ENCODE measurements at places on chromosomes 2 and 18.

DNA sequence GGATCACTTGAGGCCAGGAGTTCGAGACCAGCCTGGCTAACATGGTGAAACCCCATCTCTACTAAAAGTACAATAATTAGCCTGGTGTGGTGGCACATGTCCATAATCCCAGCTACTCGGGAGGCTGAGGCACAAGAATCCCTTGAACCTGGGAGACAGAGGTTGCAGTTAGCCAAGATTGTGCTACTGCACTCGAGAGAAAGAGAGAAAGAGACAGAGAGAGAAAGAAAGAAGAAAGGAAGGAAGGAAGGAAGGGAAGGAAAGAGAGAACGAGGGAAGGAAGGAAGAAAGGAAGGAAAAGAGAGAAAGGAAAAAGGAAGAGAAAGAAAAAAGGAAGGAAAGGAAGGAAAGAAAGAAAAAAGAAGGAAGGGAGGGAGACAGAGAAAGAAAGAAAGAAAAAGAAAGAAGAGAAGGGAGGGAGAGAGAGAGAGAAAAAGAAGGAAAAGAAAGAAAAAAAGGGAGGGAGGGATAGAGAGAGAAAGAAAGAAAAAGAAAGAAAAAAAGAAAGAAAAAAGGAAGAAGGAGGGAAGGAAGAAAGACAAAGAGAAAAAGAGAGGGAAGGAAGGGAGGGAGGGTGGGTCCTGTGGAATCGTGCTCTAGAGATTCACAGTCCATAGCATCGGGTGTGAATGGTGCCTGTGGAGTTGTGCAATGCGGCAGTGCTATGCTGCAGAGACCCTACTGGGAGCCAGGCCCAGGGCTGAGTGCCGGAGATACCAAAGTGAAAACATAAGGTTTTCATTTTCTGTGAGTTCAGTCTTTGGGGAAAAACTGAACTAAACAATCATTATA lies 4.6 kb upstream of the SDC1 start:
- no peak for DNase-seq

- DNase-seq, result no peak
Observed at GRCh38 chr18:1371724-1372123, 467.1 kb downstream of the ADCYAP1 start.

DNA sequence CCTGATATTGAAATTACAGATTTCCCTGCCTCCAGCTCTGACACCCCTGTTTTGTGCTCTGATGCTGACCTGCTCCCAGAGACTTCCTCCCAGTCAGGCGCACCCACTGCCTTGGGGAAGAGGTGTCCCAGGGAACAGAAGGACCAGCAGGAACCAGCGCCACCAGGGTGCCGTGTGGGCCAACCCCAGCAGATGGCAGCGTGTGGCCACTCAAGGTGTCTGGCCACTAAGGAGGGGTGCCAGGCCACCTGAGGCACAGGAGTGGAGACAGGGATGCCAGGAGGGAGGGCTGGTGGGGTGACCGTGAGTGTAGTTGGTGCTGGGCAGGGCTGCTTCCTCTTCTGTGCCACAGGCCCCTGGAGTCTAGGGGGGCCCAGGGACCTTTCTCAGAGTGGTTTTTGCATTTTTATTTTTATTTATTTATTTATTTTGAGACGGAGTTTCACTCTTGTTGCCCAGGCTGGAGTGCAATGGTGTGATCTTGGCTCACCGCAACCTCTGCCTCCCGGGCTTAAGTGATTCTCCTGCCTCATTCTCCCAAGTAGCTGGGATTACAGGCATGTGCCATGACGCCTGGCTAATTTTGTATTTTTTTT lies 56.0 kb downstream of the TEX44 start:
- DNase-seq, result no peak

- DNase-seq, result no peak
Observed at GRCh38 chr18:22021701-22022100, 147.7 kb upstream of the GATA6 start.

DNA sequence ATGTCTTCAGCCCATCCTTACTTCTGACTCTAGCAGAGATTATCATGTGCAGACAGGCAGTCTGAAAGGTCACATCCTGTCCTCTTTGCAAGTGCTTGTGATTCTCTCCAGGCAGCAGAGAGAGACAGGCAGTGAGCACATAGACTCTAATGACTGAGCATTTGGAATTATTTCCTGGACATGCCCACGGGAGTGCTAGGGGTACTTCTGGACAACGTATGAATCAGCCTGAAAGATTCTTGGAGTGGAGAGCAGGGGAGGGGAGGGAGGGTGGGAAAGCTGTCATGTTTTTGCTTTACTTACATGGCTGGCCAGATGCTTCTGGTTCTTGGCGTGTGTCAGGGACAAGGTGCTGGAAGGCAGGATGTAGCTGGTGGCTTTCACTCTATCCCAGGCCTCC lies 150.6 kb downstream of the RIF1 start:
- DNase-seq, result no peak

DNA sequence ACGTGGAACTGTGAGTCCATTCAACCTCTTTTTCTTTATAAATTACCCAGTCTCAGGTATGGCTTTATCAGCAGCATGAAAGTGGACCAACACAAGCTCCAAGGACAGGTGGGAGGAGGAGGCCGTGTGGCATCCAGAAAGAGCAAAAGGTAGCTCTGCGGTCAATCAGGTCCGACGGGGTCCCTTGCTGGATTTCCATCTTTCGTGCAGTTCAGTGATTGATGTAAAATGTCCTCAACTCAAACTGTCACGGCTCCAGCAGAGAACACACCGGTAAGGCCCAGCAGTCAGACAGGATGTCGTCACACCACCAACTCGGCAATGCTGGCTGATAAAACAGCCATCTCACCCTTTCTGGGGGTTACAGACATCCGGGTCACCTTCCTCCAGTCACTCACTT lies 123.3 kb downstream of the PXDN start:
- no peak for DNase-seq

GRCh38 chr2:40412456-40412855 lies 39.4 kb downstream of the SLC8A1 start:
- no peak for DNase-seq

- DNase-seq, result no peak
Observed at GRCh38 chr2:637804-638203, 39.4 kb downstream of the TMEM18 start.

DNA sequence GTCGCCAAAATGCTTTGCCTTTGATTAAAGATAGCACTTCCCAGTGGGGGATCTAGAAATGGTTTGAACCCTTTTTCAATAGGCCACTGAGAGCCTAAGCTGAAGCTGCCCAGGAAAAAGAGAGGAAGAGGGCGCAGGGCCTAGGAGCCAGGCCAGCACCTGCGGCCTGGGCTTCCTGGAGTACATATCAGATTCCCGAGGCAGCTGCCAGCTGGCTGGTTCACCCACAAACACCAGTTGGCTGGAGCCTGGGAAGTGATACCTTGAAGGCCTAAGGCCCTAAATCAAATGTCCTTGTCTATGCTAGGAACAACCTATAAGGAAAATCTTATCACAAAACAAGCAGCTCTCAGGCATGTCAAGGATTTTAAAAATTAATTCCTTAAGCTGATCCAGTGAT lies 37.1 kb downstream of the ANKRD44 start:
- no peak for DNase-seq

- DNase-seq, result no peak
Observed at GRCh38 chr2:21001225-21001946, 42.5 kb downstream of the APOB start.

DNA sequence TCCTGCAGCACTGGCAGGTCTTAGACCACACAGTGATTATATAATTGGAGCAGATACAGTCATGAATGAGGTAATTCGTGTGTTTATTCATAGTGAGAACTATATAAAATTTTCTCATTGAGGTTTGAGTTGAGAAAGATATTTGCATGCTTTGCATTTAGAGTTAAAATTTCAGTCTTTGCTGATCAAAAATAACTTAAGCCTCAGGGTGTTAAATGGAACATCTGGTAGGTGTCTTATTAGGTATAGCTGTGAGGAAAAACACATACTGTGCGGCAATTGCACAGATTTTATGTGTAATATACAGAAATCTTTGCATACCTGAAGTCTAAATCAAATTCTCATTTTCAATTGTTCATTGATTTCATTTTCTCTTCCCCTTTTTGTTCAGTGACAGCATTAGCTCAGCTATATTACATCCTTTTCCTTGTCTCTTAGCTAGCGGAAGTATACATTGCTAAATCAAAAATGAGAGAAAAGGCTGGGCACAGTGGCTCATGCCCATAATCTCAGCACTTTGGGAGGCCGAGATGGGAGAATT lies 21.2 kb downstream of the GORASP2 start:
- no peak for DNase-seq

- no peak for DNase-seq
Observed at GRCh38 chr2:207879536-207879935, 109.8 kb upstream of the FZD5 start.

- DNase-seq, result no peak
Observed at GRCh38 chr2:56624181-56624580, 440.4 kb downstream of the CCDC85A start.

- no peak for DNase-seq
Observed at GRCh38 chr2:200025717-200026116, 70.3 kb downstream of the MAIP1 start.

GRCh38 chr2:181262782-181263181 lies 194.4 kb upstream of the ITGA4 start:
- DNase-seq, result no peak

DNA sequence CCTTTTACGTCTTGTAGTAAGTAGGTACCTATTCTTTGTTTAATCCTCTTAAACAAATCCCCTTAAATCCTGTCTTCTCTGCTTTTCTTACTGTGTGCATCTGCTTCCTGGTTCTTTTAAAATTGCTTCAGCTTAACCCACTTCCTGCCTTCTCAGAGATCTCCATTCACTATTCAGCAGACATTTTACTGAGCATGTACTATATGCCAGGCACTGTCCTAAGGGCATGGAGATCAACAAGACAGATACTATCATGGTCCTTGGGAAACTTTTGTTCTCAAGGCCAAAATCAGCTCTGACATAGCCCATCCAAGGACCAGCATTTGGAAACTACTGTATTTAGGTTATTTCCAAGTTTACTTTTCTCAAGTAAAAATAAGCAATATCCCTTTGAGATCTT lies 227.5 kb downstream of the TPGS2 start:
- no peak for DNase-seq

DNA sequence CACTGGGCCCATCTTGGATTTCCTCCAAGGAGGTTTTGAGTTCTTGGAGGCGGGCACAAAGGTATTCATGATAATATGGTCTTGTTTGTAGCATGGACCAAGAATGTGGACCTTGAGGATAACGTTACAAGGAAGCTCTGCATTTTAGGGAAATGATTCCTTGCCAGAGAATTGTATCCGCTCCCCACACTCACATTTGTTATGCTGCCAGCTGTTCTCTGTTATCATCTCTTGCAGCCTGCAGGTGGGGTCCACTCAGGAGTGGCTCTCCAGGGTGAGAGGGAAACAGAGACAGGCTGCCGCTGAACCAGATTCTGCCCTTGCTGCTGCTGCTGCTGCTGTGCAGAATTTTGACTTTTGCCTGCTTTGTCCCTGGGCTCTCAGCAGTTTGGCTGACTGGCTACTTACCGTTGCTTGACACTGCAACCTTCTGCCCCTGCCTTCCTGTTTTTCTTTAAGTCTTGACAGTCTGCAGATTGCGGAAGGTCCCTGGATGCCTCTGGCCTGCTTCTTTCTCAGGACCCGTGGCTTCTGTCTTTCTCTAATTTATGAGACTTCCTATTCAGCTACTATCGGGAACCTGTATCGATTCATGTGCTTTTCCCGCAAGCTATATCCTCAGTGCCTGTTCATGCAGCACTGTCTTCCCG lies 122.3 kb upstream of the DOCK10 start:
- DNase-seq, result no peak

GRCh38 chr2:239691720-239692119 lies 290.9 kb upstream of the HDAC4 start:
- no peak for DNase-seq

- DNase-seq, result no peak
Observed at GRCh38 chr2:28647682-28648081, 103.9 kb upstream of the PPP1CB start.

- DNase-seq, result no peak
Observed at GRCh38 chr2:187709065-187709464, 154.8 kb upstream of the TFPI start.

DNA sequence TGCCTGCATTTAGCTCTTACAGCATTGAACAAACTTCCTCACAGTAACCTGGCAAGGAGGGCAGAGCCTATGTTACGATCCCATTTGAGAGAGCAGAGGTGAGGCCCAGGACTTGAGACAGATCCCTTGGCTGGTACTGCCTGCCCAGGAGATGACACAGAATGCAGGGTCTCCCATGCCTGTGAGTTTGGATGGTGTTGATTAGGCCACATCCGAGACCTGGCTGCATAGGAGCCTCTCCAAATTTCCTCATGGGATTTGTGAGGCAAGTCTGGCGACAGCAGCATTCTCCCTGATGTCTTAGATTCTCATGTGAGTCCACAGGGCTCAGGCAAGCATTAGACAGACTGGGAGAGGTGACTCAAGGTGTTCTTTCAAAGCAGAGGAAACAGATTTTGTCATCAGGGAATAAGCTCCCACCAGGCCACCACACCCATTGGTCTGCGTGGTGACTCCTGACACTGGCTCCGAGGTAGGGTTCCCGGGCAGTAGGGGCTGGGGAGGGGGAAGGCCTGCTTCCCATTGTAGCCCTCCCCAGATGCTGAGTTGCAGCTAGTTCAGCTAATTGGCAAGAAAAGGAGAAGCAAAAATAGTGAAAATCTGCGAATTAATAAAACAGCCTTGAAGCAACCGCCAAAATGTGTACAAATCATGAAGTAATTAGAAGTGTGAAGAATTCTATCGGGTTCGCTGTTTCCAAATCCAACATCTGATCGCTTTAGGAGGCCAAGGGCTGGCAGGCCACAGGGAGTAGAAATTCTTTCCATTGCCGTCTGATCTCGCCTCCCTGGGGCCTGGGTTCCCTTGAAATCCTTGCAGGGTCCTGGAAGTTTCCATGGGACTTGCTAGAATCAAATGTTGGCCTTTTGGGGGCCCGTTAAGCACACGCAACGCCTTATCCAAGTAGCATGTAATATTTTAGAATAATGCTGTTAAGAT lies 68.0 kb downstream of the MAPK4 start:
- DNase-seq, result no peak

GRCh38 chr2:217099561-217099960 lies 239.7 kb upstream of the TNP1 start:
- DNase-seq, result no peak

- DNase-seq, result no peak
Observed at GRCh38 chr2:12031866-12032265, 285.4 kb downstream of the LPIN1 start.

GRCh38 chr2:100936972-100937542 lies 65.0 kb upstream of the RPL31 start:
- no peak for DNase-seq

DNA sequence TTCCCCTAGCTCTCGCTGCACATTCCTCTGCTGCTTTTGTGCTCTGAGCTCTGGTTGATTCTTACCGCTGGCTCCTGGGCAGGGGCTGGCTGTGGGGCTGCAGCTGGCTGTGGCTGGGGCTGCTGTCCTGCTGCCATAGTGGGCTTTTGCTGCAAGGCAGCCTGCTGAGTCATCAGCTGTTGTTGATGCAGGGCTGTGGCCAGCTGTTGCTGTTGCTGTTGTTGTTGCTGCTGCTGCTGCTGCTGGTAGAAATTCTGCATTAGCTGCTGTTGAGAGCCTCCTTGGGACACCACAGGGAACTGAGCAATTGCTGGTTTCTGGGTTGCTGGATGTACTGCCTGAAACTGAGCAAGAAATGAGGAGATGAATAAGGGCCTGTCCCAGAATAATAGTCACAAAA lies 77.2 kb upstream of the NFU1 start:
- peak; percentile 37 for DNase-seq

- DNase-seq, result no peak
Observed at GRCh38 chr2:212961255-212961654, 190.2 kb downstream of the IKZF2 start.

Data from frontal cortex (tissue), 4 donors.